ENCODE measurements at places on chromosomes 11 and 22.

DNA sequence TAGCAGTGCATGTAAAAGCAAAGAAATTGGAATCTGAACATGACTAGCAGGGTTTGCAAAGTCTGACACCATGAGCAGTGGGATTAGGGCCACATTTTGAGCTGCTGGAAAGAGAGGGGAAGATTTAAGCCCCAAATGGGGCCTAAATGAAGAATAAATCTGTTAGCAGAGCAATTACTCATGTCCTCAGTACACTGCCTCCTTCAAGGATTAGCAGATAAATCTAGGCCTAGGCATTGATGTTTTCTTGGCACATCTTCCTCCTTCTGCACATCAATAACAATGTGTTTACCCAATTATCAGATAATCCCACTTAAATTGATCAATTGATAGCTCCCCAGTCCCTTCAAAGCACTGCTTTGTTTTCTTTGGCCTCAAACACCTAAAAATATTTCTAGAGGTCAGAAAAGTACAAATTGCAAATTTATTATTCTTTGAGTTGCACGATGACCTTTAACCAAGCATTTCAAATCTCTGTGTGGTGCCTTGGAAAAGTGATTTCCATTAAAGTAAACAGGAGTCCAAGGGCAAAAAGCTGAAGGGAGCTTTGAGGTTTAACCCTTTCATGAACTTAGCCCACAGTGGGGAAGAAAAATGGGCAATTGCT lies 514.7 kb upstream of the CHORDC1 start:
- DNase-seq, result no peak

DNA sequence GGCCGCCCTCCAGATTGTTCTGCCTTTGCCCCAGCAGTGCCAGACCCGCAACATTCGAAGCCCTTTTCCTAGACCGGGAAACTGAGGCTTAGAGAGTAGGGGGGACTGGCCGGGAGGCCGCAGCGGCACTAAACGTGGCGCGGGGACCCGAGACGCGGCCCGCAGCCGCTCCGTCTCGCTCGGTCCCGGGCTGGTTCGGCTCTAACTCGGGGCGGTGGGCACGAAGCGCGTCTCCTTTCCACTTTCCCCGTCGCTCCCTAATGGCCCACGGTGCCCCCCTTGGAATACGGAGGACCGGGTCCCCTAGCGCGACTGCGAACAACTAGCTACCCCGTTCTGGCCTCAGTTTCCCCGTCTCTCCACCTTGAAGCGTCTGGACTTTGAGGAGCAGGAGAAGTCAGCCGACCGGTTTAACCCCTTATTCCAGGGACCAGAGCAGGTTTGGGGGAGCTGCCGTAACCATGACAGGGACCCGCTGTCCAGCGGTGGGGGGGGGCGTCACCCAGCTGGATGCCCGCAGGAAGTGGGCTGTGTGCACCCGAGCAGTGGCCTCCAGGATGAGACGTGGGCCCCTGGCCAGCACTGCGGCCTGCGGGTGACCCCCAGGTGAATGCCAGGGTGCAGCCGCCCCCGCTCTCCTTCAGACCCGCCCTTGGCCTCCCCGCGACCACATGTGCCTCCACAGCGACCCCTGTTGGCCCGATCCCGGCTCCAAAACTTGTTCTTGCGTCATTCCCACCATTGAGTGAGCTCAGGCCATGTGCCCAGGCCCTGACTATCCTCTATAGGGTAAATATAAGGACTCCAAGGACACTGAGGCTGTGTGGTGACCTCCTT lies 1.1 kb downstream of the CDC42EP1 start:
- DNase-seq, result peak; percentile 81

DNA sequence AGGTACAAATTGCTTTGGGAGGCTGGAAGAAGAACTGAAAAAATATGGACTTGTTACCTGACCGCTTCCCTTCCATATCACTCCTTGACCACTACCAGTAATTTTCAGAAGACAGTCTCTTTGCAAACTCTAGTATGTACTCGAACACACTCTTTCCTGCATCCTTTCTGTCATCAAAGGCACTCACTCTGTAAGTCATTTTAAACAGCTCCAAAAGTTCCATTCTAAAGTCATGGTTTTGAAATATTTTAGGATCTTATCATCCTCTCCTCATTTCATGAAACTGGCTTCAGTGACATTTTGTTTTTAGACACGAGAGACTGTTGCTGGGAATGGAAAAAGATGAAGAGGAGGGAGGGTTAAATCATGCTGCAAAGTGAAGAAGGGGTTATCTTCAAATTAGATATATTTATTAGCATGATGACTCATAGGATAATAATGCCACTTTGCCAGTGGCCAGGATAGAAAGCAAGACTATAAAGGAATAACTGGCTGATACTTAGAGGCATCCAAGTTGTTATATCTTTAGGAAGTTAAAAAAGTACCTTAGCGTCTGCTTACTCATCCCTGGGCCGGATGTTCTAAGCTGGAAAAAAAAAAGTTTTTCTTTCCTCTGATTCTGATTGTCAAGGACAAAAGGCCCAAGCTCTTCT lies 549.3 kb downstream of the METTL15 start:
- no peak for DNase-seq

DNA sequence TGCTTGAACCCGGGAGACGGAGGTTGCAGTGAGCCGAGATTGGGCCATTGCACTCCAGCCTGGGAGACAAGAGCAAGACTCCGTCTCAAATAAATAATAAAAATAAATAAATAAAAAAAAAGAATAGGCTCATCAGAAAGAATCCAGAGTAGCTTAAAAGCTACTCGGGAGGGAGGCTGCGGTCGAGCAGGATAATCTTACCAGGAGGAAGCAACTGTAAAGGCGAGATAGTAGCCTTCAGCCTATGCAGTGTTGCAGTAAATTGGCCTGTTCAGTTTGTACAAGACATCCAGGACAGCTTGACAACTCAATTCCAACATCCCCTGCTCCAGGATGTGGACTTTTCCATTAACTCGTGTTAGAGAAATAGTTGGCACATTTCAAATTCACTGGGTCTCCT lies 1164.7 kb downstream of the LRRC4C start:
- no peak for DNase-seq

DNA sequence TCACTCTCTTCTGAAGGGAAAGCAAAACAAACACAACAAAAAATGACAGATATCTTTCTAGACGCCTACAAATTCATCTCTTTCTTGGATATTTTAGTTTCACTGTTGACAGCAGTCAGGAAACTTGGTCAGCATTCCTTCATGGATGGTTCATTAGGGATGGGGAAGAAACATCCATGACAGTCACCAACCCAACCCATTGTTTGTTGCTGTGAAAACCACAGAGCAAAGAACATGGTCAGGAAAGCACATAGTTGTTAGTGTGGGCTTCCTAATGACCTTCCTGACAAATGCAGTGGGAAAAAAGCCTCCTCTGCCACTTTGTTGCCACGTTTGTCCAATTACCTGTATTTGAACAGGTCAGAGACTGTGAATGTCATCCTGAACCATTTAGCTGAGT lies 139.8 kb upstream of the SNX19 start:
- no peak for DNase-seq

Measured in activated T-cell treated with anti-CD3 and anti-CD28 coated beads for 48 hours (primary cell).